ENCODE measurements at places on chromosomes 2 and 18.

DNA sequence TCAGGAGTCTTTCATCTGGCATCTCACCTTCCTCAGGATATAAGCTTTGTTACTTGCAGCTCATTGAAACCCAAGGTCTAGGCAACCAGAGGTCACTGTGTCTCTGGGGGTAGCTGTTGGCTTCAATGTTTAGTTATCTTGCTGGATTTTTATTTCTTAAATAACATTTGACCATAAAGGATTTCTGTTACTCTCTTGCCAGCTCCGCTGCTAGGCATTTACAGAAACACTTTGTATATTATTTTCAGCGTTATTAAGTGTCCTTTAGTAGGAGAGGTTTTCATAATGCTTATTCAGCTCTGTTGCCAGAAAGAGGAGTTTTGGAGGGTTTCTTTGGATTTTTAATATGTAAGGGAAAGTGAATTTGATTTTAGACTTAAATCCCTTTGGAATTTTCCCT lies 61.4 kb downstream of the QPCT start:
- DNase-seq = no peak

- DNase-seq = no peak
Observed at GRCh38 chr2:12970861-12971260, 254.1 kb downstream of the TRIB2 start.

DNA sequence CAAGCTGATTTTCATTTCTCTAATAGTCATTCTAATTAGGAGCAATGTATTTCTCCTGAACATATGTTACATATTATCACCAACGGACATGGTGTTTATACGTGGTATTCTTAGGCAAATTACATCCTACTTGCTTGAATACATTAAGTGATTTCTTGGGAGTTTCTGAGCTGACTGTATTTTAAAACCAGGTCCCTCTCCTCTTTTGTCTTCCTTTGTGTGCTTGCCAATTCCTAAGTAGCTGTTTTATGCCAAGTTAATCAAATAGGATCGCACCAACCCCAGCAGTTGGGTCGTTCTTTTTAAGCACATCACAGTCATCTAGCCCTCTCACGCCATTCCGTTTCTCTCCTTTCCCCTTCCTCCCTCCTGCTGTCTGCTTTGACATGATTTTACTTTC lies 75.4 kb upstream of the MAP2 start:
- peak; percentile 39 for DNase-seq

- DNase-seq = no peak
Observed at GRCh38 chr2:5703166-5703565, 11.0 kb downstream of the SOX11 start.

DNA sequence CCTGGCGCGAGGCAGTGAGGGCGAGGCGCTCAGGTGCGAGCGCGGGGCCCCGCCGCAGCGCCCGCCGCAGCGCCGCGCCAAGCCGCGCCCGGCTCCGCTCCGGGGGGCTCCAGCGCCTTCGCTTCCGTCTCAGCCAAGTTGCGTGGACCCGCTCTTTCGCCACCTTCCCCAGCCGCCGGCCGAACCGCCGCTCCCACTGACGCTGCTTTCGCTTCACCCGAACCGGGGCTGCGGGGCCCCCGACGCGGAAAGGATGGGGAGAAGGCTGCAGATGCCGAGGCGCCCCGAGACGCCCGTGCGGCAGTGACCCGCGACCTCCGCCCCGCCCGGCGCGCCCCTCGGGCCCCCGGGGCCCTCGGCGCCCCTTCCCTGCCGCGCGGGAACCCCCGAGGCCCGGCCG lies 328 bp upstream of the INHBB start:
- no peak for DNase-seq

DNA sequence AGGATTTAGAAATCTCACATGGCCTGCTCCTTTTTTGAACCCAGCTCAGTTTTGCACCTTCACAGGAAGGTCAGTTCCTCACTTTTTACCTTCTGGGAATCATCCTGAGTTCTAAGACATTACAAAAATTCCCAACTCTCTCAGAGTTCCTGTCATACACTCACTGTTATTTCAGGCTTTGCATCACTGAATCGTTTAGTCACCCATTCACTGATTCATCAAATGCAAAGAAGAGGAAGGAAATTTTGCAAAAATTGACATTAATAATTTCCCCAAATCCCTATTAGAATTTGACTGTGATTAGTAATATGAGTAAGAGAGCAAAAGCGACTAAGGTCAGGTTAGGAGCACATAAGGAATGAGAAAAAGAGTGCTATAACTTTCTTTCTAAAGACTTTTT lies 197.5 kb downstream of the PDE1A start:
- no peak for DNase-seq

GRCh38 chr2:234031207-234031606 lies 19.3 kb upstream of the SPP2 start:
- DNase-seq = no peak

DNA sequence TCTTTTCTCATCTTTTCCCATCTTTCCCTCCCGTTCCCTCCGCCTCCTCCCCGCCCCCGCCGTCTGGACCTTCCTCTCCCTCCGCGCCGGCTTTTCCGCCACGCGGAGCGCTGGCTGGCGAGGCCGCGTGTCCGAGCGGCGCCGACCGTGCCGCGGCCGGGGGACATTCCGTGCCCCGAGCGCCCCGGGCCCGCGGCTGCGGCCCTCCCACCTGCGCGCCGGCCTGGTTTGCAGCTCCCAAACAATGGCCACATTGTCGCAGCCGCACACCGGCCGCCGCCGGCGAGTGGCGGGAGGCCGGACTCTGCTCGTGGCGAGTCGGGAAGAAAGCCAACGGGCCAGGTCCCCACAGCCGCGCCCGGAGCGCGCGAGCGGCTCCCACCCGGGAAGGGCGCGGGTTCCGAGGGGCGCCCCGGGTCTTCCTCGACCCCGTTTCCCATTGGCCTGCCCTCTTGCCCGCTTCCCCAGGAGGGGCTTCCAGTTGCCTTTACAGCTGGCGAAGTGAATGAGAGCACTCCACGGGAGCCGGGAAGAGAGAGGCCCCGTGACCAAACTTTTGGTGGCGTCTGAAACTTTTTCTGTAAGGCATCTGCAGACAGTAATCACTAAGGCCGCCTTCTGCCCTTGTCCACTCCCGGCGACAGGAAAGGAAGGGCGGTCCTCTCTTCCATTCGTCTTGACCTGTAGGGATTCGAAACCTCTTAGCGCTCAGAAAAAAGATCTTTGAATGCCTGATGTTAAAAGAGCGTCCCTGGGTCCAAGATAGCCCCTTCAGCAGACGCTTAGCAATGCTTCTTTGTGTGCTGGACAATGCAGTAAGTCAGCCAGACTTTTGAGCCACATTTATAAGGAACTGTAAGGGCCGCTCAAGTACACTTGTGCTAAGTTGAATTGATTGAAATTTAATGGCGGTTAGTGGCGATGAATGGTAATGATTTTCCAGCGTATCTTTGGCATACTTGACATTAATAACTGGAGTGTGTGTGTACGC lies 6.2 kb downstream of the GLI2 start:
- DNase-seq = no peak

GRCh38 chr2:225033440-225034318 lies 8.6 kb downstream of the DOCK10 start:
- DNase-seq = no peak

DNA sequence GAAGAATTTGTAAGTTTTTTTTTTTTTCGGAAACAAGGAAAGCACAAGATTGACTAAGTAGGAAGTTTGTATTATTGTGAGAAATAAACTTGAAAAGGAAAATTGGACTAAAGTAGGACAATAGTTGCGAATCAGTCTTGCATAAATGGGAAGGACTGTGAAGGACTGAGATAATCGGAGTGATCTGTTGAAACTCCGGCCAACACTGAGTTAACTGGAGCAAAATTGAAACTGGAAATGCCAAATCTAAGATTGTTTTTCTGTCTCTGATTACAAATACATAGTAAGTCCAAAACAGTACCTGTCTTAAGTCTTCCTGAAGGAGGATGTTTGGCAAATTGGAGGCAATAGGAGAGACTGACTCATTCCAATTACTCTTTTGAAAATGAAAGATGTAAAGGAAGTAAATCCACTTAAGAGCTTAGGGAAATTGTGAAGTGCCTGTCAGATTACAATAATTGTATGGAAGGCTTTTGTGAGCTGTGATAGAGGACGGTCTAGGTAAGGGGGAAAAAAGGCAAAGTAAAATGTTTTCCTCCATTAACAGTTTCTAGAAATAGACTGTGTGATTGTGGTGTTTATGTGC lies 204.9 kb upstream of the CYRIA start:
- DNase-seq = no peak

GRCh38 chr2:19893520-19894133 lies 8.2 kb downstream of the TTC32 start:
- no peak for DNase-seq

- DNase-seq = no peak
Observed at GRCh38 chr2:46827274-46828134, 88.1 kb downstream of the MCFD2 start.

GRCh38 chr2:133608291-133608690 lies 40.0 kb upstream of the NCKAP5 start:
- no peak for DNase-seq

DNA sequence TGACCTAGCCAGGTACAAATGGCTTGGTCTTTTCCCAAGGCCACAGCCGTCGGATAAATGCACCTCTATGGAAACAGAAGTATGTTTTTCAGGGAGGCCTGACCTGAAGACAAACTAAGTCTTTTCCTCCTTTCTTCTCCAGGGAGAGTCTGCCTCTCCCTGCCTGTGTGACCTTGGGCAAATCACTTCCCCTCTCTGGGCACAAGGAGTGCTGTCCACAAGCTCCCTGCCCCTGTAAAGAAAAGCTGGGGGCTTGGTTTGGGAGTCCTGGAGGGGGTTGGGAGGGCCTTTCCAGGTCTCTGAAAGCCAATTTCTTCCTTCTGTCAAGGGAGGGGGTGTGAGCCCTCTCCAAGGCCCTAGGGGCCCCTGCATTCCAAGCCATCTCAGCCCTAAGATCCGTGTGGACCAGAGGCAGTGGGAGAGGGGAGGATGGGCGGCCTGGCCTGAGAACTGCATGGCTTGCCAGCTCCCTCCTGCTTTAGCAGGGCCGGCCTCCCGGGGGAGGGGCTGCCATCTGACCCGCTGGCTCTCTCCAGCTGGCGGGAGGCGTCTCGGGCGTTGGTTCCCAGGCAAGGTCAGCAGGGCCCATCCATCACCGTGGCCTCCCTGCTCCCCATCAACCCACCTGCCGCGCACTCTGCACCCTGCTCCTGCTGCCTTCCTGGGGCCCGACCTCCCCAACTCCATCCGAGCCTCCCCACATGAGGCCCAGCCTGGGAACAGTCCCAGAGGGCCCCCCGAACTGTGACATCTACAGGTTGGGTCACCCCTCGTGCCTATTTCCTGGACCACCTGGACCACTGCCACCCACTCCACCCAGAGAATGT lies 61.4 kb downstream of the SMAD7 start:
- DNase-seq = no peak

DNA sequence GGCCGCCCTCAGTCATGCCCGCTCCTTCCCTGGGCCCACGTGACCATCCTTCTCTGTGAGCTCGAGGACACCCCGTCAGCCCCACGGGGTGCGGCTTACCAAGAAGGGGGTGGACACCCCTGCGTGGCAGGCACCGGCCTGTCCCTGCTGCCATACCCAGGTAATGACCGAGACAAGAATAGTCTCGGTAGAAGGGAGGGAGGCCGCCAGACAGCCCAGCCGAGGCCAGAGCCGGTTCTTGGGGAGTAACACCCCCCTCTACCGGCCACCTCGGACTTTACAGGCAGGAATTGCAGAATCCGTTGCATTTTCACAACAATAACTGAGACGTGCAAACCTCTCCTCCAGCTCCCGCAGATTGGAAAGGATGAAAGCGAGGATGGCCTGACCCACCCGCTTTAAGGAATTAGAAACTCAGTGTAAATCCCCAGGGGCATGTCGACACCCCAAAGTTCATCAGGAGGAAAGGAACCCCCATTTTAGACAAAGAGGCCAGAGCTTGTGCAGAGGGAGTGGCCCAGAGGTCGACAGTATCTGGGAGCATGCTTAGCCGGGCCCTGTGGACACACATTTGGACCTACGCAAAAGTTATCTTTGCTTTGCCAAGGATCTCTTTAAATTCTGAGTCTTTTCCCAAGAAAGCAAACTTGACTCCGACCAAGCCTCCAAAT lies 60.1 kb upstream of the GLI2 start:
- DNase-seq = no peak

DNA sequence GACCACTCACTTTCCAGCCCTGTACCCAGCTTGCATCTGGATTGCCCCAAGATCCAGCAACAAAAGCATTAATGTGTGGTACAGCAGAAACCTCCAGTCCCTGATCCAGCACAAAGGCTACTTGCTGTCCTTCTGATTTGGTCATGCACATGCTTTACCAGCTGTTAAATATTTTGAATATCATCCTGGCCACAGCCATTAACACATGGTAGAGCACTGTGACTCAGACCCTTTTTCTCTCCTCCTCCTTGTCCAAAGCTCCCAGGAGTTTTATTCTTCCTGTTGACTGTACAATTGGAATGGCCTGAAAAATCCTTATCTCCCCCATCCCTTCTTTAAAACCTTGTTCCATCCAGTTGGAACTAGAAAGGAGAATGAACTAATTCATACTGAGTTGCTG lies 419.7 kb upstream of the TNP1 start:
- no peak for DNase-seq

DNA sequence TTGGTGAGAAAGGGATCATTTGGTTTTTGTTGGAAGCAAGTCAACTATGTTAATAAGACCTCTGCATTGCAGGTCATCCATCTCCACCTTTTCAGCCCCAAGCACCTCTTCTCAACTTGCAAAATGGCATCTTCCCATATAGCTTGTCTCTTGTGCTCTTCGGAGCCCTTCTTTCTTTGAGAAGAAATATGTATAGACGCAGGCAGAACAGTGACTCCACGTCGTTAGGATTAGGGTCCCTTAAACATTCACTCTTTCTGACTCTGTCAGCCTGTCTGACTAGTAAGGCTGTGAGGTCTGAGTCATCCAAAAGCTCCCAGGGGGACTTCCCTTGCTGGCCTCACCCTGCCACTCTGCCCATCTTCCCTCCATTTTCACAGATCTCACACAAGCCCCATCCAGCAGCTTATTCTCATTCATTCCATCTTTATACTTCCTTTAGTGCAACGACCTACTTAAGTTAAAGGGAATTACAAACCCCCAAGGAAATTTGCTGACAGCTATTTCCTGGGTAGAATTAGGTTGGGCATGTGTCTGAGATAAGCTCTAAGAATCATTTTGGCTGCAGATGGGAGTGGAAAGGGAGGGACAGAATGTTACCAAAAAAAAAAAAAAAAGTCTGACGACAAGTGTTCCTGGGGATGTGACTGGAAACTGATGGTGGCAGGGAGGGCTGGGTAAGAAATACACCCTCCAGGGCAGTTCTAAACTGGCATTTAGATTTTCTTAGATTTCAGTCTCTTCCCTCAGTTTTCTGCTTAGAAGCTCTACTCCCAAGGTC lies 37.7 kb upstream of the MEX3C start:
- no peak for DNase-seq
